ENCODE measurements at places on chromosomes 5 and 9.
A peak's percentile ranks its signal among the peaks of the same experiment; 100 is the strongest.

DNA sequence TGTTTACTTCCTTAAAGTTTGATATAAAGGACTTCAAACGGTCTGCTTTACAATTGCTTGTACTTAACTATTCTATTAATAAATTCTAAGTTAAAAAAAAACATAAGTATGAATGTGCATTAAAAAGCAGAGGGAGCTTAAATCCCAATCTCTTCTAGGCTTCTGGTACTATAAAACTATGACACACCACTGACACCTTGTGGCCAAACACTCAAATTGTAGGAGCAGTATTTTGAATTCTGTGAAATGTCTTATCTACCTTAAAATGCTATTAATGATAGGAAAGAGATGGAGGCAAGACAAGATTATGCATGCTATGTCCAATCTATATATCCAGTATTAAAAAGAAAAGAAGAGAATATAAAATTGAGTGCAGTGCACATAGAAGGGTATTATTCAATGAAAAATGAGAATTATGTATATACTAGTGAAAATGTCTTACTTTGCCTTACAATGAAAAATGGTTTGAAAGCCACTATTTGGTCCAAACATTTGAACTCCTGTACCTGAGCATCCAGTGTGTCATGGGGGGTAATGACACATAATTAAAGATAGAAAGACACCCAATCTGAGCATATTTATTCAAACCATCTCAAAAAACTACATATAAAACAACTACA, 87.6 kb downstream of the ERP44 start:
- peak; percentile 22 for DNase-seq

- DNase-seq, result no peak
Observed at GRCh38 chr9:21969011-21969940, 24.9 kb downstream of the CDKN2A start.

DNA sequence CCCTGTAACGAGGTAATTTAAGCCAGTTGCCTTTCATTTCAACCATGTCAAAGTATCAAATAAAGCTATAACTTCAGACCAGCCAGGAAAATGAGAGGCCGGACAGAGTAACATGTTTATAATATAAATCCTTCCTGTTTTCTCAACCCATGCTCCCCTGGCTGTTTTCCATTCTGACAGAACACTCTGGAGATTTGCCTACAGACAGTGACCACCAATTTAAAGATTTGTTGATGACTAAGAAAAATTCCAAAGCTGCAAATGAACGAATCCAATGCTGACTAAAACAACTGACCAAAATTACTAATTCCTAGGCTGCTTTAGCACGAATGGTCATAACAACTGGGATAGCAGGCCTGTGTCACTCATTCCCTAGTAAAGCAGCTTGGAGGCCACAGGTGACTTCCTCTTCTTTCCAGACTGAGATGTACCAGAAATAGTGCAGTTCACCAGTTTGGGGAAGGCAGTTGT, 141.4 kb downstream of the AOPEP start:
- no peak for DNase-seq

DNA sequence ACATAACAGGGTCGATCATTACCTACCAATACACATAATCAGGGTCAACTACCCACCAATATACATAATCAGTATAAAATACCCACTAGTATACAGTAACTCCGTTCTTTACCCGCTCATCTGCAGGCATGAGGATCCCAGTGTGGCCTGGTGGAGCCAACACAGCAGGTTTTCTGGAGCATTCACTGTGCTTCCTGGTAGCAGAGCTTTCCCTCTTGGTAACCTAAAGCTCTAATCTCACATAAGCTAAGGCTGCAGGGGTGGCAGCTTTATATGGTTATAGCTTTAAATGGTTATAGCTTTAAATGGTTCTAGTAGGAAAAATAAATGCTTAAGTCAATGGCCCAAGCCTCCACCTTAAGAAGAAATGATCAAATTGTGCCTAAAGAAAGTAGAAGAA, 11.9 kb downstream of the LCN1 start:
- no peak for DNase-seq

DNA sequence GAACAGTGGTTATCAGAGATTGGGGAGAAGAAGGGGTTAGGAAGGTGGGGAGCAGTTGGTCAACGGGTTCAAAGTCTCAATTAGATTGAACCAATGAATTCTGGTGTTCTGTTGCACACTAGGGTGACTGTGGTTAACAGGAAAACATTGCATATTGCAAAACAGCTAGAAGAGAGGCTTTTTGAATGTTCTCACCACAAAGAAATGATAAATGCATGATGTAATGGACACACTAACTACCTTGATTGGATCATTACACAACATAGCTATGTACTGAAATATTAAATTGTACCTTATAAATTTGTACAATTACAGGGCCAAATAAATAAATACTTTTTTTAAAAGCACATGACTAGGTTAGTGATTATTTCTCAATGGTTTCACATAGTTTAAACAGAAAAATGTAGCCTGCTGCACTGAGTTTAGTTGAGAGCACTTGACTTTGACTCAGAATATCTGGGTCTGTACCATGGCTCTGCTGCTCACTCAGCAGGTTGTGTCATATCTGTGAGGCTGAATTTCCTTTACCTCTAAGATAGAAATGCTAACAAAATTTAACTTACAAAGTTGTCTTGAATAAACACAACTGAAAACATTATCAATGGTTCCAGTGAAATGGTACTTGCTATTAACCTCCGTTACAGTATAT, 30.4 kb downstream of the NUDT12 start:
- no peak for DNase-seq

DNA sequence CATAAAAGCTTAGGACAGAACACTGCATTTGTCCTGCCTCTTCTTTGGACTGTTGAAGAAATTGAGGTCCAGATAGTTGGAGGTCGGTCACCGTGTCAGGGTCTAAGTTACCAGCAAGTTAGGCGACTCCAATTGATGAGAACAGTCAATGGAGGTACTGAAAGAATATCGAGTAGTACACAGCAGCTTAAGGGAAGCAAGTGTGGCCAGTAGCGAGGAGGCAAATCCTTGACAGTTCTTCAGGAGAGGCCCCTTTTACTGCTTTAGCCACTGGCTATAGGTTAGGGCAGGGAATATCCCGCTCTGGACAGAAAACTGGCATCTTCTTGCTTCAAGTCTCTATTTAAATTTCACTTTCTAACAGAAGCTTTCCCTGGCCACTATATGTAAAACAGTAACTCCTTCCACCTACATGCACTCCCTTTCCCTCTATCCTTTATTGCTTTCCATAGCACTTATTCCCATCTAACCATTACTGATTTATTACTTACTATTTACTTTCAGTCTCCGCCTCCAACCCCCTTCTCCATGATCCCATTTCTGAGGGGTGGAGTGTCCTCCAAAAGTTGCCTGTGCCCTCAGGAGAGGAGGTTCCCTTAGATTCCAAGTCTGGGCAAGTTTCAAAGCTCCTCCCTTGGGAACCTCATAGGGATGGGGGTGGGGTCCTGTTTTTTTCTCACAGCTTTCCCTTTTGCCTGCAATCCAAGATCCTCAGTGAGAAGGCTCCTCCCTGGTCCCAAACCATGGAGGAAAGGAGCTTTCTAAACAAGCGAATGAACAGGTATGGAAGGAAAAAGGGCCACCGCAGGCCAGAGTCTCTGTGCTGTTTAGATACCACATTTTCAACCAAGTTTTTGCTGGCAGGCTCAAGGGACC, 4.1 kb upstream of the PRDM6 start:
- DNase-seq, result no peak

GRCh38 chr5:177356746-177357145, 978 bp upstream of the RGS14 start:
- DNase-seq, result no peak

DNA sequence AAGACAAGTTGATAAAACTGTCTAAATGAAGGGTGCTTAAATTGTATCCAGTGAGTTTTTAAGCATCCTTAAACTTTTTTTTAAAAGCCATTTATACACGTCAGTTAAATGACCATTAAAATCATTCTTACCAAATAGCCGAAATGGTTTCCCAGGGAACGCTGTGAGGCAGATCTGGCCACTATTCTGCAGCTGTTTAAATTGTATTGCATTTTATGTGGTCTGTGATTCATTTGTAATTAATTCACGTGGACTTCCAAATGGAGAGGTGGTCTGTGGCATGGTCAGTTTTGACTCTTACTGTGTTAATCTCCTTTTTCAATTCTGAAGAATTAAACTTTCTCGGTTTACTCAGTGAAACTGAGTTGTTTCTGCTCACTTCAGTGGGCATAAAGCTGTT, 113.7 kb upstream of the OTULINL start:
- no peak for DNase-seq

DNA sequence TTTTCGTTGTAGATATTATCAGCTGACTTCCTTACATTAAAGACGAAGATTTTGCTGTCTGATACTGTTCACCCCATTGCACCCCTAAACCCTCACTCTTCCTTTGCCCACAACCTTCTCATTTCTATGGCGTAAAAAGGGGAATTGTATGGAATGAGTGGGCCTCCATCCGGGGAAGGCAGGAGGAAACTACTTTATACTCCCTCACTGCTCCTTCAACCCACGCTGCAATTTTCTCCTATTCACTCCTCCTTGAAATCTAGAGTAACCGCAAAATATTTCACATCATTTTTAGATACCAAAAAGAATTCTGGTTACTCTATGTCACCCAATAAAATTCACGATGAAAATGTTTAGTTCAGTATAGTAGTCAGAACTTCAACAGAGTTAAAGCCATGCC, 330.8 kb downstream of the DIRAS2 start:
- DNase-seq, result no peak

DNA sequence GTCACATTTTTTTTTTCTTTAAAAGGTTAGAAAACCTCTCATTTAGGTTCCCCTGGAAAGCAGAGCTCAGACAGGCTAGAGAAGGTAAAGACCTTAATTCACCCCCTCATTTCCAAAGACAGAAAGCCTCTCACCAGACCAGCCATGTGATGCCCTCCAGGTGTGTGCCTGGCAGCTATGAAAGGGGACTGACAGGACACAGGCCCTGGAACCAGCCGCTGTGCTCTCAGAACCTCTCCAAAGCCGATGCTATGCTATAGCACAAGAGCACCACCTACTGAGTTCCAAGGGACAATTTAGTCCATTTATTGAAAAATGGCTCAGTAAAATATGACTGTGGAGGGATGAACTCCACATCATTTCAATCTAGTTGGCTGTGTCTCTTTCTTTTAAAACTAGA, 48.8 kb downstream of the FANCC start:
- DNase-seq, result no peak

DNA sequence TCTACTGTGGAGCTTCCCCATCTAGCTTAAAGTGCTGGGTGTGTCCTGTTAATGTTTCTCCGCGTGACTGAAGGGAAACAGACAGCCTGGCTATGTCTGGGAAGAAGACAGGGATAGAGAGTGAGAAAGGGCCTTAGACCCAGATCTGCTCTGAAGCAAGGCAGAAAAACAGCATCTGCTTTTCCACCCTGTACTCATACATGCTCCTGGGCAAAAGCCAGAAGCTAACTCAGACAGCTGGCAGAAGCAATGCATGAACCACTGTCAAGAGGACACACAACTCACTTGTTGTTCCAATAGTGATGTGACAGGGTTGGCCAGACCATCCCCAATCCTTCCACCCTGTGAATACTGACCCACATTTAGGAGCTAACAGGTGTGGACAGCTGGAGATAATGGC, 63.3 kb downstream of the DPYSL3 start:
- DNase-seq, result no peak

DNA sequence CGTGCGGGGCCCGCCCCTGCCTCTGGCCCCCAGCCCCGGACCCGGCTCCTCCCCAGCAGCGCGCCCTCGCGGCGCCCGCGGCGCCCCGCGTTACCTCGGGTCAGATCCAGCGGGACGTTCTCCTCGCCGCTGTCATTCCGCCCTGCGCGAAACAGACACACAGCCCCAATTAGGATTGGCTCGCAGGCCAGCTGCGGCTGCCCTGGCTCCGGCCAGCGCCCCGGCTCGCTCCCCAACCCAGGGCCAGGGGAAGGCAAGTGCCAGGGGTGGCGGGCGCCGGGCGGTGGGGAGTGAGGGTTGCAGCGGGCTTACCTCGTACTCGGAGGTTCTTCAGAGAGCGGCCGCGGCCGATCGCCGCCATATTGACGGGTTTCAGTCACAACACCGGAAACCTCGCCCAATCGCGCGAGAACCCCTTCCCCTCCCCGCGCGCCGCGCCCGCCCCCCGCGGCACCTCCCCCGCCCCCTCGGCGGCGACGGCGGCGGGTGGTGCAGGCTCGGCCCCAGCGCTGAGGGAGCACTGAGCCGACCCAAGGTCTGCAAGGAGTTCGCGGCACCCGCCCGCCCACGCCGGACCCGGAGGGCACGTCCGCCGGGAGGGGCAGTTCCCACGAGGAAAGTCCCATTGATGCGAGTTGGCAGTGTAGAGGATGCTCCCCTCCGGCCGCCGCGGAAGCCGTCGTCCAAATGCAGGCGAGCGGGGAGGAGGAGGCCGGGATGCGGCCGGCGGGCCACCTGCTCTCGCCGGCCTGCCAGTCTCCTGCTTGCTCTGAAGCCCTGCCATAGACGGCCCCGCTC, at the start of gene RICTOR:
Gene RICTOR (minus strand): TSS at position 383 of the 798 bp plus-strand sequence. CDS start 22 bp downstream, at position 361.
- peak; percentile 88 for DNase-seq

- no peak for DNase-seq
Observed at GRCh38 chr9:38213631-38214299, 144.7 kb upstream of the SHB start.

DNA sequence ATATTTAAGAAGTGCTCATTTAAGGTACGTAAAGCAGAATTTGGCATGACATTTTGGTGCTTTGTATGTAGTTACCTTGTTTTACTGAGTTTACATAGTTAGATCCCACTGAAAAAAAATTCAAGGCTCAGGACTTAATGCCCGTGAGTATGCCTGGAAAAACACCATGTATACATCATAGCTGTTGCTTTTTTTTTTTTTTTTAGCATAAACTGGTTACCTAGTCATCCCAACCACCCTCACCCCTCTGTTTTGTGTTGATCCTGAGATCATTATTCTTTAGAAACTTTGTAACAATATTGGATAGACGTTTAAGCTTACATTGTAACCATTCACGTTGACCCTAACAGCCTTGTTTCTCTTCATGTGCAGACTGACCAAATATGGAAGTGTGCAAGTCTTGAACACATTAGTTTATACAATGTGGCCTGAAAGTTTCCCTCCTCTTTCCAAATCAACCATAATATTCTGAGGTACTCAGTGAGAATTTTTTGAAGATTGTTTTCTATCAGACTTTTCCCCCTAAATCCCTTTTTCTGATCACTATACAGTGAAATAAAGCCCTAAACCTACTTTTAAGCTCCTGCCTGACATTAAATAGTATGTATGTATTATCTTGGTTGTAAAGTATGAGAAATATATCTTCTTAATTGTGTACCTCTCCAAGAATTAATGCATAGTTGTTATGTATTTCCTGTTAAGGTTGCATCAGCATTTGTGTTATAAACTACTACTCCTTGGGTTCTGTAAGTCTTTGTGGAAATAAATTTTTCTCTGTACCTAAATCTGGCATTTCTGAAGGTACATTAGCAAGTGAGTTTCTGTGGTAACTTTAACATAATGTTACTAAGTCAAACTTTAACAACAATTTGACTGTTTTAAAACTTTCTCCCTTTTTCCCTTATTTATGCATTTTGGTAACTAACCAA, 4.4 kb downstream of the RABGAP1 start:
- DNase-seq, result no peak
